ENCODE measurements at places on chromosomes 1 and 21. TPM values are rescaled to one million over a fixed set of nuclear protein-coding genes. Genes with fewer than 3 reads are reported as not detected.

- DNase-seq: no peak
These were observed 134.8 kb downstream of the AKT3 start for GRCh38 chr1:243715285-243715684.

GRCh38 chr1:198155253-198155652 lies 1.5 kb upstream of the NEK7 start:
- no peak for DNase-seq

DNA sequence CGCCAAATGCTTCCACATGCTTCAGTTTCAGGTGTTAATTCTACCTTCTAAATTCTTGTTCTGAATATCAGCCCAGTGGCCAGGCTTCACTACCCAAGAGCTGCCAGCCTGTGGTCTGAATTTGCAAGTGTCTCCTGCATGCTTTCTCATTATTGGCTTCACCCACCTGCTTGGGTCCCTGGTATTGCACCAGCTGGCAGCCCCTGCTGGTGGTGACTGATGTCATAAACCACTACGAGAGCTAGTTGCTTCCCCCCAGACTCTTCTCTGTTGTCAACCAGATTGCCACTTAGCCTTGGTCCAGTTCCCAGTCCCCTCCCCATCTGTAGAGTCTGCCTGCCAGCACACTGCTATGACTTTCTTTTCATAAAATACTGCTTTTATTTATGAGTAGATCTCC lies 197.7 kb upstream of the DUSP10 start:
- DNase-seq: no peak

VAV3 gene
- 6.8 TPM for polyA plus RNA-seq

DNA sequence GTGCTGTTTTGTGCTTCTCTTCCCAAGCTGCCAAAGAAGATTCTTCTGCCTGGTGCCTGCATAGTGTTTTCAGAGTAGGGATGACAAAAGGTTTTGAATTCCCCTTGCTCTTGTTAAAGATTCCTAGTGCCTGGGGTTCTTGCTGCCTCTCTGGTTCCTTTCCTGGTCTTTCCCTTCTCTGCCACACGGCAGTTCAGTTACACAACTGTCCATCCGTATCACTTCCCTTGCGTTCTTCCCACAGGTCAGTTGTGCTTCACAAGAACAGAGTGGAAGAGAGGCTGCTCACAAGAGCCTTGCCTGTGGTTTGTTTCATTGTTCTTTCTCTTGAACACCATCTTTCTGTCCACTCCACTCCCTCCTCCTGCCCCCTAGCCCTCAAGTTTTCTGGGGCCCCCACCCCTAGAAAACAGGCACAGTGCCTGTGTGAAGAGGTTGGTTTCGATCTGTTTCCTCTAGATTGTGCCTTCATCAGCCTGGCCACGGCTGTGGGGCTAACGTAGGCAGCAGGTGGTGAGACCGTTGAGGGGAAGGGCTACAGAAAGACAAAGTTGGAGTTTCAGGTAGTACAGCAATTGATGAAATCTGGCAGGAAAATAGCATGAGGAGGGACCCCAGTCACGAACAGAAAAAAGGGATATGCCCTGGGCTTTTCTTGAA lies 5.8 kb downstream of the VASH2 start:
- DNase-seq: no peak

GRCh38 chr1:33007190-33008050 lies 29.3 kb downstream of the AK2 start:
- DNase-seq: no peak

DNA sequence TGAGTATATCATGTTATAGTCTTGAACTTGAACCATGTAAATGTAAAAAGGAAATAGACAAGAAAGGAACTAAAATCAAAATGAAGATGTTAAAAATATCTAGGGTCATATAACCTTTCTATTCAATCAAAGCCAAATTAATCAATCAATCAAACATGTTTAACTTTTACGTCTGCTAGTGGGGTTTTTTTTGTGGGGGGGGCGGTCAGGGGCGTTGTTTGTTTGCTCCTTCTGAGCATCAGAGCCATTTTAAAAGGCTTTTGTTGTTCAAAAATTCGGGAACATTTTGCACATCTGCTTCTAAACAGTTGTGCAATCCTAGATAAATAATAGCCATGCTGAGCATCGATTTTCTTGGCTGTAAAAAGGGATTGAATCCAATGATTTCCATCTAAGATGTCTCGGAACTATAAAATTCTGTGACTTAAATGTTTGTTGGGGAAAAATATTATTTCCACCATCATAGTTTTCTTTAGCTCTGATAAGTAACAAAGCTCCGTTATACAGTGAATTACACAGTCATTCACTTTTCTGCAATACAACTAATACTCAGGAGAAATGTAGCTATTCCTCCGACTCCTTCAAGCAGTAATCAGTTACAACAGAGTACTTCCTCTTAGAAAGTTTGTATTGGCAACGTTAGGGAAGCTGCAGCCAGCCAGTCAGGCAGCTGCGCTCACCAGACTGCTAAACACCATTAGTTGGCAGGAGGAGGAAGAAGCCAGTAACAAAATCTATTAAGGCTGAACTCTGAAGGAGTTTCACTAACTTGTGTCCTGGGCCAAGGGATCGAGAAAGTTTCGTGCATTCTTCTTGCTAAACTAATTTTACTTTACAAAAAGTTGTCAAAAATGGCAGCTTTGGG lies 2.2 kb downstream of the SPATA6 start:
- DNase-seq: peak; percentile 74

DNA sequence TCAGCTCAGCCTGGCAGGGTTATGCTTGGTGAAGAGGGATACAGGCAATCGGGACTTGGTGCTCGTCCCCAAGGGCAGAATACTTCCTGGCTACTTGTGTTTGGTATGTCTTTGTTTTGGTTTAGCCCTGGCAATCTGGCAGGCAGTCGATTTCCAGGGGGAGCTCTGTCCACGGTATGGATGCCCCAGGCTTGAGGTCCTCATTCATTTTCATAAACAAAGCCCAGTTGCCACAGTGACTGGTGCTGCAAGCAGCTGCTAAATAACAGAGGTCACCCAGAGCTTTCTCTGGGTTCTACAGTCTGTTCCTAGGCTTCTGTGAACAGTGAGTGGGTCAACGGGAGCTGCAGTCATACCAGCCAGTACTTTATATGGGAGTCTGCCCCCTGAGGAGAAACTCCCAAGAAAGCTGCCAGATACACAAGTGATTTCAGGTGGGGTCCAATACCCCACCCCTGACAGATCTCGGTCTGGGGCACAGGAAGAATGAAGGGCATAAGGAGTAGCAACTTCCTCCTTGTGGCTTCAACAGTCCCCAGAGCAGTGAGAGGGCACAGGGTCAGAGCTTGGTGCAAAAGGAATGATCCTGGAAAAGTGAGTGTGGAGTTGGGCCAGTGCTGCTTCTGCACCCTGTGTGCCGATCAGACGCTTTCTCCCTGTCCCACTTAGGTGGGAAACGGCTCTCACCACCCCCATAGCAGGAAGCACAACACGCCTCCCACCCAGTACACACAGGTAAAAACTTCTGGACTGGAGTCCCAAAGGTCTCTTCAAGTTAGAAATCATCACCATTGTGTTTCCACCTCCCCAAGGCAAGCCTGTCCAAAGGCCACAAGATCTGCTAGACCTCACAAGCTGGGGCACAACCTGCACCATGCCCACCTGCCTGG lies 55.5 kb downstream of the TGFBR3 start:
- peak; percentile 87 for DNase-seq

DNA sequence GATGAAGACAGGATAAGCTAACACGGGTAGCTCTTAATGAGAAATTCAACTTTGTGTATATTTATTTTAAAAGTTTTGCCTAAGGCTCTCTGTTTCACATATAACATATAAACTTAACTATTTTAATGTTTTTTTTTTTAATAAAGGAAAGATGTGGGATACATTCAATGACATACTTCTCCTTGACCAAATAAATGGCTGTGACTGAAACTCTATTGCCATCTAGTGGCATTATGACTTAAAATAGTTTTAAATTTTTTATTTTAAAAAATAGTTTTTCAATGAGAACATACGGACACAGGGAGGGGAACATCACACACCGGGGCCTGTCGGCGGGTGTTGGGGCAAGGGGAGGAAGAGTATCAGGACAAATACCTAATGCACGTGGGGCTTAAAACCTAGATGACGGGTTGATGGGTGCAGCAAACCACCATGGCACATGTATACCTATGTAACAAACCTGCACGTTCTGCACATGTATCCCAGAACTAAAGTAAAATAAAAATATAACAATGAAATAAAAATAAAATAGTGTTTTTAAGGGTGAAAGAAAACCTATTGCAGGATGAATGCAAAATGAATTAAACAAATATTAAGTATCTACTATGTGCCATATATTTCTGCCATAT lies 83.4 kb downstream of the LYST start:
- peak; percentile 1 for DNase-seq

- no peak for DNase-seq
These were observed 66.3 kb downstream of the RAVER2 start for GRCh38 chr1:64811131-64811530.

GRCh38 chr21:27388825-27389224 lies 421.9 kb upstream of the ADAMTS5 start:
- DNase-seq: no peak

GRCh38 chr1:63713041-63713440 lies 60.8 kb upstream of the ROR1 start:
- DNase-seq: no peak

FHAD1 gene
- 4.4 TPM for polyA plus RNA-seq

DNA sequence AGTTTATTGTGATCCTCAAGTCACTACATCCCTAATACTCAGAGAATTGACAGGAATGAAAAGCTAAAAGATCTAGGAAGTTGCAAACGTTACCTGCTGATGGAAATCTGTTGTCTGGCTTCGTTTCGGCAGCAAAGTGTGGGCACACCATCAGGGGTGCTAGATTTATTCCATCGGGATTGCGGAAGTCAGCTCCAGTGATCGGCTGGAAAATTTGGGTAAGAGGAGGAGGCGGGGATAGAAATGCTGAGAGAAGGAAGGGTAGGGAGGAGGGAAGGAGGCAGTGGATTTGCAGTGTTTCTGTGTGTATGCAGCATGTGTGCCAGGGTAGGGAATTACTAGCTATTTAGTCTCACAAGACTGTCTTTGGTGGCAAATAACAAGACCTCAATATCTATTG lies at the start of gene CTSK:
Gene CTSK (minus strand): TSS at position 140 of the 400 bp plus-strand sequence. CDS start 1,455 bp downstream, outside the sequence.
- peak; percentile 17 for DNase-seq

GRCh38 chr1:6461051-6461530 lies 4.9 kb downstream of the TNFRSF25 start:
- no peak for DNase-seq

POU3F1 gene
- polyA plus RNA-seq: not detected

LCE6A gene
- not detected for polyA plus RNA-seq

DNA sequence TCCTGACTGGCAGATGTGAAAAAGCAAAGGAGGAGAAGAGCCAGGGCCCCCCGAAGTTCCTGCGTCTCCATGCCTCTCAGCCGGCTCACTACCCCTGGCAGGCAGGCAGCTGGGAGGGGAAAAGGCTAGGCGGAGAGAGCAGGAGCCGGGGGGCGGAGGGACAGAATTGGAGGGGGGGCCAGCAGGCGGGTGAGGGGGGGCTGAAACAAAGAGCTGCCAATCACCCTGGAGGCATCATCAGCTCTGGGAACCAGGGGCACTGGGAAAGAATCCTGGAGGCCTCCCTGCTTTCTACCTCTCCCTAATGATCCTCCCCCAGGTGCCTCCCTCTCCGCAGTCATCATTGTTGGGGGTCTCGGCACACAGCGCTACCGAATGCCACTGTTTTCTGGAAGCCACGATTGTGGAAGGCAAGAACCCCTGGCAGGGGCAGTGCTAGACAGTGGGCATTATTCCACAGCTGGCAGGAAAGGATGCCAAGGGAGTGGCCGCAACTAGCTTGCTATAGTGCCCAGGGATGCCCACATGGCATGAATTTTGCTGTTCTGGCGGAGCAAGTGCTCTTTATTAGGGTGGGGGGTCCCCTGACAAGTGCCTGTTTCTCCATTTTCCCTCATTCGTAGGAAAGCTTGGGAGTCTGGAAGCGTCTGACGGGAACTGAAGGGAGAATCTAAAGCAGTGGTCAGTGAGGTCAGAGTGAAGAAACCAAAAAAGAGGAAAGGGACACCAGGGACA lies at the start of gene THBS3:
Gene THBS3 (minus strand): TSS at position 92 of the 735 bp plus-strand sequence. CDS start 21 bp downstream, at position 71.
- no peak for DNase-seq

OR2L8 gene
- polyA plus RNA-seq: not detected

DNA sequence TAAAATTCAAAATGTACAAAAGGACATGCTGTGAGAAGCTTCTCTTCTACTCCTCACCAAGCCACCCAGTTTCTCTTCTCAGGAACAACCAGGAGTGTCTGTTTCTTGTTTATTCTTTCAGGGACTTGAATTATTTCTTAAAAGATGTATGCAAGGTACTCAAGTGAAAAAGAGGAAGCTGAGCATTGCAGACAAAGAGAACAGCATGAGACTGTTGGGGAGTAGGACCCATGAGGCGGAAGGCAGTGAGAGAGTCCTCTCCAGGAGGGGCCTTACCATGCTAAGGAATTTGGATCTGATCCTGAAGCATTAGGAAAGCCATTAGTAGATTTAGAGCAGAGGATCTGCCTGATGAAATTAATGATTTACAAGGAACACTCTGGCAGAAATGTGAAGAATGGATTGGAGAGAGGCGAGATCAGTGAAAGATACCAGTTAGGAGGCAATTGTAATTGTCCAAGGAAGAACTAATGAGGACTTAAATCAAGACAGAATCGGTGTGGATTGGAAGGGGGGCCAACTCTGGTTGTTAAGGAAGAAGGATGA lies 14.7 kb upstream of the SSX2IP start:
- DNase-seq: no peak

DAB1 gene
- 1.1 TPM for polyA plus RNA-seq

GRCh38 chr21:27425172-27425571 lies 458.3 kb upstream of the ADAMTS5 start:
- DNase-seq: no peak

DNA sequence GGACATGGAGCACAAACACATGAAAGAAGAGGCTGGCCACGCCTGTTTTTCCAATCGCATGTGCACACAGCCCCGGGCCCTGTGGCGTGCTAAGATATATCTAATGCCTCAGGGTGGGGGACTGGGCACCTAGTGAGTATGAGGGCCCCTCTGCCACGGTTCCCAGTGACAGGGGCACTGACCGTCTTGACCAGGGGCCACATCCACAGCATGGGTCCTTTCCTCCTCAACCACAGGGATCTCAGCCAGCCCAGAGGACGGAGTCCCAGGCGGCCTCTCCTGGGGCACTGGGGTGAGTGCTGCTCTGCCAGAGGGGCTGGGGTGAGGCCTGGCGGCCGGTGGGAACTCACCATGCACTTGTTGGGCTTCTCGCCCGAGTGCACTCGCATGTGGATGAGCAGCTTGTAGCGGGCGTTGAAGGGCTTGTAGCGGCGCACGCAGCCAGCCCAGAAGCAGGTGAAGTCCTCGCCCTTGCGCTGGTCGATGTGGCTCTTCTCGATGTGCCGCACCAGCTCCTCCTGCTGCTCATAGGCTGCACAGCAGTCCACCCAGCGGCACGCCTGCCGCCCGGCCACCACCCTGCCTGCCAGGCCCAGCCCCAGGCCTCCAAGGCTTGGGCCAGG lies 134.7 kb downstream of the DMRTB1 start:
- peak; percentile 16 for DNase-seq

STYXL2 gene
- polyA plus RNA-seq: 4.6 TPM

GRCh38 chr1:112513112-112513870 lies 4.5 kb downstream of the WNT2B start:
- DNase-seq: no peak

GRCh38 chr1:169572187-169572586 lies 14.1 kb downstream of the F5 start:
- DNase-seq: no peak

RPS8 gene
- polyA plus RNA-seq: 2,894 TPM

- DNase-seq: no peak
These were observed 43.9 kb downstream of the WNT9A start for GRCh38 chr1:227903614-227904501.

SLC9C2 gene
- 0.27 TPM for polyA plus RNA-seq

GRCh38 chr1:66352792-66353191 lies 181.2 kb upstream of the SGIP1 start:
- no peak for DNase-seq

- no peak for DNase-seq
These were observed 589.1 kb upstream of the ADAMTS5 start for GRCh38 chr21:27555996-27556395.

GRCh38 chr1:42171679-42172266 lies 7.2 kb upstream of the GUCA2A start:
- no peak for DNase-seq

ARHGEF2 gene
- 260 TPM for polyA plus RNA-seq

Measured in right lung (tissue), 10 donors.